Esophagus muscularis mucosa (tissue), 4 donors: ENCODE measurements at places on chromosomes 7 and 10. TPM values are rescaled to one million over a fixed set of nuclear protein-coding genes. Genes with fewer than 3 reads are reported as not detected.

The UBTD1 gene
- total RNA-seq, result 4.2 TPM

The SLC13A1 gene
- not detected for total RNA-seq

GRCh38 chr7:24129597-24129996 lies 154.4 kb upstream of the NPY start:
- H3K27ac ChIP-seq, result no peak overlapping the region
- DNase-seq, result peak; percentile 86
- H3K4me3 ChIP-seq, result no peak overlapping the region

The ZNF485 gene
- total RNA-seq, result 2.3 TPM

- no peaks in the 10 kb centered on the region for H3K36me3 ChIP-seq
- H3K4me1 ChIP-seq, result peaks cover 75% of the 10 kb centered on the region
- no peak for DNase-seq
- peak overlapping the region; percentile 97 for H3K27ac ChIP-seq
- peak overlapping the region; percentile 89 for H3K4me3 ChIP-seq
- no peaks in the 10 kb centered on the region for H3K27me3 ChIP-seq
Measured at GRCh38 chr7:116501425-116502167, 2.1 kb downstream of the CAV2 start.

The FGFBP3 gene
- 0.58 TPM for total RNA-seq

- H3K27me3 ChIP-seq, result no peaks in the 10 kb centered on the region
- H3K4me3 ChIP-seq, result peak overlapping the region; percentile 97
- H3K36me3 ChIP-seq, result peaks cover 22% of the 10 kb centered on the region
- H3K4me1 ChIP-seq, result peaks cover 35% of the 10 kb centered on the region
- H3K27ac ChIP-seq, result peak overlapping the region; percentile 94
Measured at GRCh38 chr7:6705959-6706665, 635 bp downstream of the ZNF12 start.

- no peaks in the 10 kb centered on the region for H3K27me3 ChIP-seq
- H3K4me3 ChIP-seq, result no peak overlapping the region
- H3K27ac ChIP-seq, result peak overlapping the region; percentile 97
- H3K36me3 ChIP-seq, result no peaks in the 10 kb centered on the region
- peaks cover 90% of the 10 kb centered on the region for H3K4me1 ChIP-seq
Measured at GRCh38 chr10:79074732-79075131, 6.0 kb downstream of the ZMIZ1 start.

GRCh38 chr10:54854389-54854788 lies 53.4 kb upstream of the PCDH15 start:
- no peak overlapping the region for H3K27ac ChIP-seq
- H3K4me3 ChIP-seq, result no peak overlapping the region
- no peaks in the 10 kb centered on the region for H3K4me1 ChIP-seq
- H3K36me3 ChIP-seq, result no peaks in the 10 kb centered on the region

DNA sequence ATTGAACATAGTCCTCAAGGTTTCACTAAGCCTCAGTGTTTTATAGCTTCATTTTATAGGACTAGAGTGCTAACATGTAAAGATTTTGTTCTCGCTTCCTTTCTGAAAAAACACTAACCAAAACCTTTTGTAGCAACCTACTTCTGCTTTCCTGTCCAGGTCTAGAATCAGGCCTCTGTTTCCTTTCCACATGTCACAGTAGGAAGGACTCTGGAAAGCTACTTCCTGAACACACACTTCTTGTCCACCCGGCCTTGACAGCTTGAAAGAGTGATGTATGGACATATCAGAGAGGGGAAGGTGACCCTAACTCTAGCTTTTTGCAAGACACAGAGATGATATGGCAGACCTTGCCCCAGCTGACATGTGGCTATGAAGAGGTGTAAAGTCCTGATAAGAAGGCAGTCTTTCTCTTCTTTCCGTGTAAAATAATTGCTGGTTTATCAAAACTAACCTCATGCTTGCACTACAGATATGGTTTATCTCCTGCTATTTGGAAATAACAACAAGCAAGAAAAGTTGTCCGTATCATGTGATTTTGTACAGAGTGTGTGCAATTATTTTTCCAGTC lies 175.4 kb downstream of the SKAP2 start:
- no peak overlapping the region for H3K4me3 ChIP-seq
- DNase-seq, result no peak
- no peaks in the 10 kb centered on the region for H3K27me3 ChIP-seq

DNA sequence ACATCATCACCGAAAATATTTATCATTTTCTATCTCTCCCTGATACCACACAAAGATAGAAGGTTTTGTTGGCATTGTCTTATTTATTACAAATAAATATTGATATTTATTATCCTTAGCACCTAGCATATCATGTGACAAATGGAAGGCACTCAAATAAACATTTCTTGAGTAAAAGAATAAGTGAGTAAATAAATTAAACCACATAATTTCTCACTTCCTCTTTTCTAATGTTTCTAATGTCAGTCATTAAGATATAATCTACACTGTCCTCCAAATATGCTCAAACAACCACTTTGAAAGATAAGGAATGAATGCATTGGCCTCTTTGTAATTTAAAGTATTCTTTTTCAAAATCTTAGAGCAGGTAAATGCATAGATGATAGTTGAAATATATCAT lies 1027.8 kb upstream of the LRRTM3 start:
- H3K4me1 ChIP-seq, result no peaks in the 10 kb centered on the region
- DNase-seq, result no peak

The ELFN1 gene
- total RNA-seq, result 3.3 TPM

GRCh38 chr10:43610636-43611035 lies 4.4 kb downstream of the ZNF485 start:
- DNase-seq, result no peak
- no peak overlapping the region for H3K27ac ChIP-seq
- peaks cover 10% of the 10 kb centered on the region for H3K36me3 ChIP-seq
- H3K27me3 ChIP-seq, result no peaks in the 10 kb centered on the region
- peaks cover 11% of the 10 kb centered on the region for H3K4me1 ChIP-seq
- no peak overlapping the region for H3K4me3 ChIP-seq

DNA sequence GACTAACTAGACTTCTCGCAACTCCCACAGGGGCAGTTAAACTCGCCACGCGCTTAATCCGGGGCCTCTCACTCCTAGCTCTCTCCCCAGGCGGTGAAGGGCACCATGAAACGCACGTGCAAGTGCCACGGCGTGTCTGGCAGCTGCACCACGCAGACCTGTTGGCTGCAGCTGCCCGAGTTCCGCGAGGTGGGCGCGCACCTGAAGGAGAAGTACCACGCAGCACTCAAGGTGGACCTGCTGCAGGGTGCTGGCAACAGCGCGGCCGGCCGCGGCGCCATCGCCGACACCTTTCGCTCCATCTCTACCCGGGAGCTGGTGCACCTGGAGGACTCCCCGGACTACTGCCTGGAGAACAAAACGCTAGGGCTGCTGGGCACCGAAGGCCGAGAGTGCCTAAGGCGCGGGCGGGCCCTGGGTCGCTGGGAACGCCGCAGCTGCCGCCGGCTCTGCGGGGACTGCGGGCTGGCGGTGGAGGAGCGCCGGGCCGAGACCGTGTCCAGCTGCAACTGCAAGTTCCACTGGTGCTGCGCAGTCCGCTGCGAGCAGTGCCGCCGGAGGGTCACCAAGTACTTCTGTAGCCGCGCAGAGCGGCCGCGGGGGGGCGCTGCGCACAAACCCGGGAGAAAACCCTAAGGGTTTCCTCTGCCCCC lies 19.5 kb downstream of the WNT8B start:
- H3K27me3 ChIP-seq, result peaks cover 3% of the 10 kb centered on the region
- DNase-seq, result peak; percentile 89
- H3K36me3 ChIP-seq, result peaks cover 23% of the 10 kb centered on the region

- no peaks in the 10 kb centered on the region for H3K27me3 ChIP-seq
- no peaks in the 10 kb centered on the region for H3K36me3 ChIP-seq
- H3K27ac ChIP-seq, result no peak overlapping the region
- no peaks in the 10 kb centered on the region for H3K4me1 ChIP-seq
- no peak overlapping the region for H3K4me3 ChIP-seq
Measured at GRCh38 chr10:106278383-106278782, 886.1 kb downstream of the SORCS1 start.

GRCh38 chr7:121331574-121331973 lies 2.8 kb downstream of the WNT16 start:
- no peak overlapping the region for H3K27ac ChIP-seq
- DNase-seq, result no peak
- H3K36me3 ChIP-seq, result no peaks in the 10 kb centered on the region
- H3K27me3 ChIP-seq, result peaks cover 77% of the 10 kb centered on the region

The GPRIN2 gene
- 1.3 TPM for total RNA-seq

DNA sequence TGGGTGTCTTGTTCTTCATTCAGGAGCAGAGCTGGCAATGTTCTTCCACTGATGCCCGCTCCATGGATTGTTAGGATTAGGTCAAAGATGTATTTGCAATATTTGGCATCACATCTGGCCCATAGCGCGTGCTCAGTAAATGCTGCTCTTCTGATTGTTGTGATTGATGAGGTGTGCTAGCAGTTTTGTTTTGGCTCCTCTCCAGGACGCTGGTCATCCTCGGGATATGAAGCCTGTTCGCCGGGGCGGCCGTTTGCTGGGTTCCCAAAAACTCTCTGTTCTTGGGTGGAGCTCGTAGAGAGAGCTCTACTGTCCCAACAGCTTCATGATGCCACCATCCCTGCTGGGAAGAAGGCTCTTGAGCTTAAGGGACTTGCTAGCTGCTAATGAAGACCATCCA lies 96.9 kb downstream of the XRCC2 start:
- no peak for DNase-seq
- no peak overlapping the region for H3K27ac ChIP-seq
- H3K4me3 ChIP-seq, result no peak overlapping the region
- H3K36me3 ChIP-seq, result no peaks in the 10 kb centered on the region
- H3K4me1 ChIP-seq, result peaks cover 6% of the 10 kb centered on the region
- no peaks in the 10 kb centered on the region for H3K27me3 ChIP-seq

DNA sequence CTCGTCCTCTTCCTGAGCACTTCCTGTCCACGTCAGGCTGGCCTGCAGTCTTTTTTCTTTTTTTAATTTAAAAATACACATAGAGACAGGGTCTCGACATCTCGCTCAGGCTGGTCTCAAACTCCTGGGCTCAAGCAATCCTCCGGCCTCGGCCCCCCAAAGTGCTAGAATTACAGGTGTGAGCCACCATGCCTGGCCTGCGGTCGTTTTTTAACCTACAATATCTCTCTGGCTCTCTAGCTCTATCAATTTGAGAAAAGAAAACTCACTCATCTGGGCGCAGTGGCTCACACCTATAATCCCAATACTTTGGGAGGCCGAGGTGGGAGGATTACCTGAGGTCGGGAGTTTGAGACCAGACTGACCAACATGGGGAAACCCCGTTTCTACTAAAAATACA lies 4.0 kb upstream of the OAT start:
- DNase-seq, result no peak
- H3K36me3 ChIP-seq, result no peaks in the 10 kb centered on the region
- H3K4me1 ChIP-seq, result peaks cover 8% of the 10 kb centered on the region
- no peak overlapping the region for H3K4me3 ChIP-seq
- H3K27ac ChIP-seq, result no peak overlapping the region
- H3K27me3 ChIP-seq, result no peaks in the 10 kb centered on the region

DNA sequence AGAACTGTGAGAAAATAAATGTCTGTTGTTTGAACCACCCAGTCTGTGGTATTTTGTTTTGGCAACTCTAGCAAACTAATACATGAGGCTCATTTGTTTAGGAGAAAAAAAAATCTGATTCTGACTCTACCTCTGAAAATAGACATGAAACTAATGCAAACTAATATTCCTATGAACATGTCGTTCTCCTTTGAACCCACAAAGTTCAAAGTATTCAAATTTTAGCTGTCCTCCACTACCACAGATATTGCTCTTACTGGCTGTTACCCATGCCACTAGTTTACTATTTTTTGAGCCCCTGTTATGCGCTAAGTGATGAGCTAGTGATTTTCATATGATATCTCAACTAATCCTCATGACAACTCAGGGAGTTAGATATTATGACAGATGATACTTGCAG lies 58.8 kb upstream of the ZNF804B start:
- no peak overlapping the region for H3K4me3 ChIP-seq
- no peaks in the 10 kb centered on the region for H3K36me3 ChIP-seq
- no peak for DNase-seq
- no peaks in the 10 kb centered on the region for H3K27me3 ChIP-seq
- H3K4me1 ChIP-seq, result no peaks in the 10 kb centered on the region

- no peak for DNase-seq
- no peaks in the 10 kb centered on the region for H3K27me3 ChIP-seq
- no peak overlapping the region for H3K4me3 ChIP-seq
- no peaks in the 10 kb centered on the region for H3K4me1 ChIP-seq
- H3K27ac ChIP-seq, result no peak overlapping the region
Measured at GRCh38 chr7:148754912-148755311, 56.2 kb downstream of the CUL1 start.

DNA sequence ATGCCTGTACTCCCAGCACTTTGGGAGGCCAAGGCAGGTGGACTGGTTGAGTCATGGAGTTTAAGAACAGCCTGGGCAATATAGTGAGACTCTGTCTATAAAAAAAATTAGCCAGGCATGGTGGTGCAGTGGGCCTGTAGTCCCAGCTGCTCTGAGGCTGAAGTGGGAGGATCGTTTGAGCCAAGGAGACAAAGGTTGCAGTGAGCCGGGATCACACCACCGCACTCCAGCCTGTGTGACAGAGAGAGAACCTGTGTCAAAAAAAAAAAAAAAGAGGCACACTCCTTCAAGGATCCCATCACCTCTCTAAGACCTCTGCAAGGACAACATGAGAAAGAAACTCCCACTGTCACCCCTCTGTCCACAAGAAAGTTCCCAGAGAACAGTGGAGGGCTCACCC lies 4.4 kb downstream of the NAT16 start:
- H3K36me3 ChIP-seq, result no peaks in the 10 kb centered on the region
- H3K27me3 ChIP-seq, result peaks cover 95% of the 10 kb centered on the region
- H3K4me3 ChIP-seq, result no peak overlapping the region
- no peak for DNase-seq
- H3K4me1 ChIP-seq, result peaks cover 35% of the 10 kb centered on the region

DNA sequence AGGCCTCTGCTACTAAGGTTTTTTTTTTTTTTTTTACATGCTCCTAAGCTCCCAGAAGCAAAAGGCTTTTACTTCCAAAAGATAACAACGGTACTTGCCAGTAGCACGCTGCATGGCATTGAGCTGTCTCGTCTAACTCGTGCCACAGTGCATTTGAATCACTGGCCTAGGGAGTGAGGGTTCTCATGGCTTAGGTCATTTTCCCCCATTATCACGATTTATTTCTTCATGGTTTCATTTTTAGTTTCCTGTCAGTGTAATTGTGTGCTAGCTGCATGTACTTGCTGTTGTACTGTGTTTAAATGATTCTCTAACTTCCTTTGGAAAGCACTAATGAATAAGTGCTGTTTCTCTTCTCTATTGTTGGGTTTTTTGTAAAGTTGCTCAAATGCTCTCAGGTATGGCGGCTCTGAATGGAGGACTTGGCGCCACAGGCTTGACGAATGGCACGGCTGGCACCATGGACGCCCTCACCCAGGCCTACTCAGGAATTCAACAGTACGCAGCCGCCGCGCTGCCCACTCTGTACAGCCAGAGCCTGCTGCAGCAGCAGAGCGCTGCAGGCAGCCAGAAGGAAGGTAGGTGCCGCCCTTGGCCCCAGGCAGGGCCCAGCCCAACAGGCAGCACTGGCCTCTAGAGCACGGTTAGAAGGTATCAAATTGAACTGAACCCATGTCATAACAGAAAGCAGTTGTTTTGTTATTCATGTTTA lies 290.5 kb downstream of the USP6NL start:
- DNase-seq, result no peak
- no peak overlapping the region for H3K4me3 ChIP-seq
- no peaks in the 10 kb centered on the region for H3K27me3 ChIP-seq
- peaks cover 67% of the 10 kb centered on the region for H3K36me3 ChIP-seq
- no peak overlapping the region for H3K27ac ChIP-seq
- H3K4me1 ChIP-seq, result no peaks in the 10 kb centered on the region

GRCh38 chr7:84040355-84040754 lies 154.2 kb downstream of the SEMA3A start:
- peaks cover 12% of the 10 kb centered on the region for H3K4me1 ChIP-seq
- H3K27me3 ChIP-seq, result no peaks in the 10 kb centered on the region
- DNase-seq, result no peak
- H3K36me3 ChIP-seq, result no peaks in the 10 kb centered on the region
- H3K27ac ChIP-seq, result no peak overlapping the region

- no peak overlapping the region for H3K27ac ChIP-seq
- H3K4me3 ChIP-seq, result no peak overlapping the region
- no peak for DNase-seq
- no peaks in the 10 kb centered on the region for H3K36me3 ChIP-seq
- no peaks in the 10 kb centered on the region for H3K27me3 ChIP-seq
Measured at GRCh38 chr7:127047521-127047920, 205.2 kb downstream of the GRM8 start.
